ENCODE measurements at places on chromosomes 1 and 21. TPM values are rescaled to one million over a fixed set of nuclear protein-coding genes. Genes with fewer than 3 reads are reported as not detected.

The CTSS gene
- 549 TPM for polyA plus RNA-seq

The TAL1 gene
- not detected for polyA plus RNA-seq

The TTC34 gene
- polyA plus RNA-seq = 0.08 TPM

The DYNLT4 gene
- not detected for polyA plus RNA-seq

The CELA2A gene
- not detected for polyA plus RNA-seq

The APCS gene
- not detected for polyA plus RNA-seq

The RHD gene
- polyA plus RNA-seq = not detected

DNA sequence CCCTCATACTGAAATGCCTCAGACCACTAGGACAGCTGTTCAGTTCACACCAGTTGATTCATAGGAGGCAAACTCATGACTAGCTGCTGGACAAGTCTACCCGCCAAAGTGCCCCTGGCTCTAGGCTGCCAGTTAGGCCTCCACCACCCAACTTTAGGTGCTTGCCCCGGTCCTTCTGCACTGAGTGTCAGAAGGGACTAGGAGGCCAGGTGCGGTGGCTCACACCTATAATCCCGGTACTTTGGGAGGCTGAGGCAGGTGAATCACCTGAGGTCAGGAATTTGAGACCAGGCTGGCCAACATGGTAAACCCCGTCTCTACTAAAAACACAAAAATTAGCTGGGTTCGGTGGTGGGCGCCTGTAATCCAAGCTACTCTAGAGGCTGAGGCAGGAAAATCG lies 18.9 kb downstream of the LY9 start:
- H3K4me3 ChIP-seq = no peak overlapping the region
- no peaks in the 10 kb centered on the region for H3K27me3 ChIP-seq
- H3K36me3 ChIP-seq = peaks cover 38% of the 10 kb centered on the region
- no peak for DNase-seq
- H3K27ac ChIP-seq = peak overlapping the region; percentile 70
- peaks cover 23% of the 10 kb centered on the region for H3K4me1 ChIP-seq

GRCh38 chr1:186574926-186575325 lies 105.3 kb downstream of the PTGS2 start:
- no peak for DNase-seq
- H3K36me3 ChIP-seq = no peaks in the 10 kb centered on the region
- no peaks in the 10 kb centered on the region for H3K27me3 ChIP-seq
- no peak overlapping the region for H3K27ac ChIP-seq
- H3K4me1 ChIP-seq = no peaks in the 10 kb centered on the region

DNA sequence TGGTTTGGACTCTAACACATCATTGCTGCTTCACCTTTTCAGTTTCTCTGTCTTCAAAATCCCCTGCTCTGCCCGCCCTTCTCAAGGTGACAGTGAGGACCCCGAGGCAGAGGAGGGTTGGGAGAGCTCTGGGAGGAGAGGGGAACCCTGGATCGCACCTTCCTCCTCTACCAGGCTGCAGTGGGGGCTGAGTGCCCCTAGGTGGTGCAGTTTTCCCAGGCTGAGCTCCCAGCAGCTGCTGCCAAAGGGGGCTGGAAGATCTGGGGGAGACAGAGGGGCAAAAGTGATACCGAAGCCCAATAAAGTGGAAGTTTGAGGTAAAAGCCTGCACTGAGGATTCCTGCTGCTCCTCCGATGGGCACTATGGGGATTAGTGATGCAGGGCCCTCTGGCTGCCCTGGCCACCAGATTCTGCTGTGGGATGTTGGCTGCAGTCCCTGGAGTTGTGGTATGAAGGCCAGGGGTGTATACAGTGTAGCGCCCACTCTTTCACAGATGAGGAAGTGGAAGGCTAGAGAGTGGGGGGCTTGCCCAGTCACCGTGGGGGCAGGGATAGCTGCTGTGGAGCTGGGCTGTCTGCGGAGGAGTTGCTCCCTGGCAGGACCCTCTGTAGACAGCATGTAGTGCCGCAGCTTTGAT lies 40.7 kb upstream of the SCMH1 start:
- H3K27me3 ChIP-seq = peaks cover 17% of the 10 kb centered on the region
- H3K4me1 ChIP-seq = no peaks in the 10 kb centered on the region
- no peak overlapping the region for H3K4me3 ChIP-seq

GRCh38 chr1:56644064-56644918 lies 823 bp upstream of the PRKAA2 start:
- no peaks in the 10 kb centered on the region for H3K36me3 ChIP-seq
- H3K27ac ChIP-seq = peak overlapping the region; percentile 50
- H3K4me1 ChIP-seq = peaks cover 17% of the 10 kb centered on the region
- peaks cover 60% of the 10 kb centered on the region for H3K27me3 ChIP-seq
- no peak for DNase-seq
- peak overlapping the region; percentile 92 for H3K4me3 ChIP-seq

- H3K27me3 ChIP-seq = no peaks in the 10 kb centered on the region
- no peak overlapping the region for H3K4me3 ChIP-seq
- no peak overlapping the region for H3K27ac ChIP-seq
- no peaks in the 10 kb centered on the region for H3K36me3 ChIP-seq
These were observed 230.4 kb downstream of the KCNT2 start for GRCh38 chr1:196377811-196378210.

GRCh38 chr1:167258858-167259257 lies 38.2 kb downstream of the POU2F1 start:
- peaks cover 14% of the 10 kb centered on the region for H3K36me3 ChIP-seq
- H3K4me3 ChIP-seq = no peak overlapping the region
- H3K27ac ChIP-seq = no peak overlapping the region
- peaks cover 52% of the 10 kb centered on the region for H3K4me1 ChIP-seq
- H3K27me3 ChIP-seq = no peaks in the 10 kb centered on the region

DNA sequence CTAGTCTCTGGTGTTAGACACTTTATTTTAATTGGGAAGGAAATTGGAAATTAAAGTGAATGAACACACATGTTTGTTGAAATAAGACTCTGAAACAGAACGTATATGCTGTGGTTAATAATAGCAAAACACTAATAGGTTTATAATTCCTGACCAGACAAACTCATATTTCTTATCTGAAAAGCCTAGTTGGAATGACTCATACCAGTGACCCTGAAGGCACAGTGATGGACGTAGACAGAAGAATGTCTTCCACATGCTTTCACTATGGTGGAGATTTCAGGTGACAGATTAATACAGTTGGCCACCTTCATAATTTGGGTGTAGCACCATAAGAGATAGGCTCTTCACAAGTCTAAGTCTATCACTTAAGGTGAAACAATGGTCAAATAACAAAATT lies 83.0 kb upstream of the COL11A1 start:
- H3K27ac ChIP-seq = no peak overlapping the region
- H3K27me3 ChIP-seq = no peaks in the 10 kb centered on the region
- no peaks in the 10 kb centered on the region for H3K36me3 ChIP-seq
- no peak for DNase-seq
- no peak overlapping the region for H3K4me3 ChIP-seq

GRCh38 chr1:200107004-200107470 lies 79.5 kb downstream of the NR5A2 start:
- H3K4me3 ChIP-seq = peak overlapping the region; percentile 32
- H3K36me3 ChIP-seq = no peaks in the 10 kb centered on the region
- H3K27ac ChIP-seq = no peak overlapping the region
- peaks cover 8% of the 10 kb centered on the region for H3K4me1 ChIP-seq
- peaks cover 11% of the 10 kb centered on the region for H3K27me3 ChIP-seq

- no peaks in the 10 kb centered on the region for H3K4me1 ChIP-seq
- no peak overlapping the region for H3K4me3 ChIP-seq
- no peaks in the 10 kb centered on the region for H3K27me3 ChIP-seq
- no peak overlapping the region for H3K27ac ChIP-seq
- H3K36me3 ChIP-seq = no peaks in the 10 kb centered on the region
These were observed 538.0 kb upstream of the CAMK1G start for GRCh38 chr1:209045331-209046057.

DNA sequence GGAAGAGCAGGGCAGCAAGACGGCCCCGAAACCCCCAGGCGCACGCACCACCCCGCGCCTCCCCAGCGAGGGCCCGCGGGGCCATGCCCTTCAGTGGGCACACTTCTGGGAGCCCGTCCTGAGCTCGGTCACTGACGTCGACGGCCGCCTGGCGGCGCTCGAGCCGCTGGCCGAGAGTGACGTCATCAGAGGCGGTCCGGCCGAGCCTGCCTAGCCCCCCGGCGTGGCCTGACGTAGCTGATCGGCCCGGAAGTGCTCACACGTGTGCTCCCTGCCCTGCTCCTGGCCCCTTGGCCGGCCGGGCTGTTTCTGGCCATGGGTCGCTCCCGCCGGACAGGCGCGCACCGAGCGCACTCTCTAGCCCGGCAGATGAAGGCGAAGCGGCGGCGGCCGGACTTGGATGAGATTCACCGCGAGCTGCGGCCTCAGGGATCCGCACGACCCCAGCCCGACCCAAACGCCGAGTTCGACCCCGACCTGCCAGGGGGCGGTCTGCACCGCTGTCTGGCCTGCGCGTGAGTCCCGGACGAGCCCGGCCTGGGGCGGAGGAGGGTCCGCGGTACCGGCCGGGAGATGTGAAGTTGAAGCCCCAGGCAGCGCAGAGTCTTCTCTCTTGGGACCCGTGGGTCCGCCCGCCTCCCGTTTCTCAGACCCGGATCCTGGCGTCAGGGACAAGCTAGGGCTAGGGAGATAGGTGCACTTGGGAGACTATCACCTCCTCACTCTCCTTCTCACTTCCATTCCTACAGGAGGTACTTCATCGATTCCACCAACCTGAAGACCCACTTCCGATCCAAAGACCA lies at the start of gene ZNF593:
Gene ZNF593, plus strand, starts transcription at position 240 of the 803 bp plus-strand sequence. Its CDS starts 76 bp downstream, at position 316.
- peak within 1 kb of the TSS; percentile 66 for H3K27ac ChIP-seq
- peaks cover 25% of the 10 kb centered on the region for H3K4me1 ChIP-seq
- no peaks in the 10 kb centered on the region for H3K27me3 ChIP-seq
- H3K4me3 ChIP-seq = peak within 1 kb of the TSS; percentile 90

GRCh38 chr1:24966121-24966723 lies 36.1 kb upstream of the RUNX3 start:
- no peak for DNase-seq
- no peaks in the 10 kb centered on the region for H3K36me3 ChIP-seq
- H3K27me3 ChIP-seq = no peaks in the 10 kb centered on the region
- H3K27ac ChIP-seq = peak overlapping the region; percentile 87
- no peak overlapping the region for H3K4me3 ChIP-seq

- H3K27ac ChIP-seq = no peak overlapping the region
- H3K4me1 ChIP-seq = no peaks in the 10 kb centered on the region
- H3K36me3 ChIP-seq = peaks cover 22% of the 10 kb centered on the region
- DNase-seq = no peak
These were observed 40.7 kb downstream of the LPGAT1 start for GRCh38 chr1:211789641-211790464.

GRCh38 chr1:150148837-150149270 lies 862 bp upstream of the PLEKHO1 start:
- peak overlapping the region; percentile 99 for H3K27ac ChIP-seq
- DNase-seq = no peak
- no peaks in the 10 kb centered on the region for H3K27me3 ChIP-seq
- H3K36me3 ChIP-seq = peaks cover 19% of the 10 kb centered on the region
- peaks cover 58% of the 10 kb centered on the region for H3K4me1 ChIP-seq
- H3K4me3 ChIP-seq = peak overlapping the region; percentile 99

DNA sequence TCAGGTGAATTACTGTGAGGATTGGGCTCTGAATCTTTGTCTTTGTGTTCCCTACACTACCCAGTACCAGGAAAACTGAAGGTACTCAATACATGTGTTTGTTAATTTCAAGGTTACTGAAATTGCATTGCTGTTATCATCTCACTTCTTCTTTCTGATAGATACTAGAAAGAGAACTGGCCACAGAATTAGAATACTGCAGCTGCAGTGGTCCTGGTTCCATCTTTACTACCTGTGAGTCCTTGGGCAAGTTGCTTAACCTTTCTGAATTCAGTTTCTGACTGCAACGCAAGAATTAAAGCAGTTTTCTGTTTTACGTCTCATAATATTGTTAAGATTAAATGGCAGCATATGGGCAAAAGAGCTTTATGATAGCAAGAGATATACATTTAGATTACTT lies 263.5 kb downstream of the LMO4 start:
- H3K27me3 ChIP-seq = no peaks in the 10 kb centered on the region
- peak overlapping the region; percentile 90 for H3K27ac ChIP-seq
- H3K4me3 ChIP-seq = no peak overlapping the region
- no peaks in the 10 kb centered on the region for H3K36me3 ChIP-seq
- H3K4me1 ChIP-seq = peaks cover 33% of the 10 kb centered on the region

GRCh38 chr1:49190138-49190537 lies 413.4 kb upstream of the BEND5 start:
- H3K36me3 ChIP-seq = no peaks in the 10 kb centered on the region
- no peaks in the 10 kb centered on the region for H3K4me1 ChIP-seq
- H3K27me3 ChIP-seq = peaks cover 4% of the 10 kb centered on the region

- H3K36me3 ChIP-seq = no peaks in the 10 kb centered on the region
- no peak overlapping the region for H3K4me3 ChIP-seq
- peaks cover 5% of the 10 kb centered on the region for H3K27me3 ChIP-seq
These were observed 23.2 kb downstream of the C1orf94 start for GRCh38 chr1:34199927-34200326.
